ENCODE measurements at places on chromosomes 6 and 20. TPM values are rescaled to one million over a fixed set of nuclear protein-coding genes. Genes with fewer than 3 reads are reported as not detected.

PRR18 gene
- not detected for total RNA-seq

MAK gene
- 0.10 TPM for total RNA-seq

LHFPL5 gene
- total RNA-seq, result not detected

PANK2 gene
- 57.6 TPM for total RNA-seq

SRMS gene
- not detected for total RNA-seq

HSPA1L gene
- total RNA-seq, result 1.2 TPM

GCNT2 gene
- total RNA-seq, result 5.9 TPM

ZSWIM3 gene
- 1.6 TPM for total RNA-seq

SLC16A10 gene
- total RNA-seq, result 0.35 TPM

PSMB8 gene
- total RNA-seq, result 19.1 TPM

Measured in A549 treated with RU486 at 1 μM for 4 hours (cell line).